Large intestine (tissue), 12 donors: ENCODE measurements at places on chromosomes 12 and 14. TPM values are rescaled to one million over a fixed set of nuclear protein-coding genes. Genes with fewer than 3 reads are reported as not detected.

GRCh38 chr12:47236109-47236714, 156.5 kb upstream of the AMIGO2 start:
- H3K4me1 ChIP-seq = peaks cover 9% of the 10 kb centered on the region
- H3K4me3 ChIP-seq = no peak overlapping the region
- H3K27me3 ChIP-seq = no peaks in the 10 kb centered on the region
- no peak for DNase-seq

DNA sequence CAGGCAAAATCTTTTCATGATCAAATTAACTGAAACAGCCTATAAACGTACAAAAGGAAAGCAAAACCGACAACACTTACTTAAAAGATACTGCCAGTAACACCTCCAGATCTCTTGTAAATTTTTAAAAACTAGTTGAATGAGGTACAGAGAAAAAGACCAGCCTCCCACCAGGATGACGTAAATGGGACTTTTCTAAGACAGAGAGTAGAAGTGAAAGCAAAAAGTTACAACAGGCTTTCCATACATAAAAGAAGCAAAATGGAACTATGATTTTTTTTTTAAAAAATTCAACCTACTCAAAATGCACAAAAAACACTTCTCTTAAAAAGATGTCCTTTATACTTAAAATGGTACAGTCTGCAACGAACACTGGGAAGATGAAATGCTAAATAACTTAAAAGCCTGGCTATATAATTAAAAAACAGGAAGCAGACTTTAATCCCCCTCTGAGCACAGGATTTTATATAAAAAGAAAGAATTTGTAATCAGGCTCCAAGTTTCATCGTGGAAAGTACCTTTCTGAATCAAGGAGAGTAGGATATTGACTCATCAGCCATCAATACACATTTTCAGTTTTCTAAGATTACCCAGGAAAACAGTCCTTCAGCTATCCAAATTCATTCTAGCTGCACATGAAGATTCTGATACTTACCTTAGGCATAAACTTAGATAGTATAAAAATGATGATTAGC, 14.2 kb upstream of the MYO1A start:
- H3K27ac ChIP-seq = no peak overlapping the region
- H3K27me3 ChIP-seq = no peaks in the 10 kb centered on the region
- no peak for DNase-seq
- H3K36me3 ChIP-seq = peaks cover 15% of the 10 kb centered on the region
- no peak overlapping the region for H3K4me3 ChIP-seq

DNA sequence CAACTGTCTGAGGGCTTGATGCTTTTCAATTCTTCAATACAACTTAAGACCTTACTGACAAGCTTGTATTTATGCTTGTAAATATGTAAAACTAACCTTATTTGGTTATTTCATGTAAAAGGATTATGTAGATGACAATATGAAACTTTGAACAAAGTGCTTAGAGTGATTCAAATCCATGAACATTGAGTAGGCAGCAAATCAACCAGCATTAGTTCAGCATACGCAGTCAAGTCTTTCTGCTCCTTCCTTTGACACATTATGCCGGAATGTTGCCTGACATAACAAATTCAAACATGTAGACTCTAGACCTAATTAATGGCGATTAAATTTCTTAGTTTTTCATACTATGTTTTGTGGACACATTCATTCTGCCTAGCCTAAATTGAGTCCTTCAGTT, 105.2 kb downstream of the FGD4 start:
- no peaks in the 10 kb centered on the region for H3K36me3 ChIP-seq
- H3K4me1 ChIP-seq = peaks cover 47% of the 10 kb centered on the region
- DNase-seq = no peak

DNA sequence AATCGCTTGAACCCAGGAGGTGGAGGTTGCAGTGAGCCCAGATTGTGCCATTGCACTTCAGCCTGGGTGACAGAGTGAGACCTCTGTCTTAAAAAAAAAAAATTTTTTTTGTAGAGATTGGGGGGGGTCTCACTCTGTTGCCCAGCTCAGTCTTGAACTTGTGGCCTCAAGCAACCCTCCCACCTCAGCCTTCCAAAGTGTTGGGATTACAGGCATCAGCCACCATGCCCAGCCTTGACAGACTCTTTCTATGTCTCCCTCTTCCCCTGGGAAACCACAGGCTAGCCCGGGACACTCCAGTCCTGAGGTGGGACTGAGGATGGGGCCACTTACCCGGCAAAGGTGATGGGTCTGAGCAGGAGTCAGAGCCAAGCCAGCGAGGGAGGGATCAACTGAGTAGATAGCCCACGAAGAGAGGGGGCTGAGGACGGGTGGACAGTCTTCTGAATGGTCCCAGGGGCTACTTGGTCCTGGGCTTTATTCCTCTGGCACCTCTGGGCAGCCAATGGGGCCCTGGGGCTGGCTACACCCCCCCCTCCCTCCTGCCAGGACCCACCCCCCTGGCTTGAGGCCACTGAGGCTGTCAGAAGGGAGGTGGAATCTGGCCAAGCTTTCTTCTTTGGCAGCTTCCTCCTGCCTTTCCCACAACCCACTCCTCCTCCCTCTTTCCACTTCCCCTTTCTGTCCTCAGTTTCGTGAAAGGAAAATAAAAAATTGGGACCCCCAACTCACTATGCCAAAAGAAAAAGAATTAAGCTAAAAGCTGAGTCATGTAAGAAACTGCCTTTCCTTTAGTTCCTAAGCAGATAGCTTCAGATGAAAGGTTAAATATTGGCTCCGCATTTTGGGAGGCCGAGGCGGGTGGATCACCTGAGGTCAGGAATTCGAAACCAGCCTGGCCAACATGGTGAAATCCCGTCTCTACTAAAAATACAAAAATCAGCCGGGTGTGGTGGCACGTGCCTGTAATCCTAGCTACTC, at the start of gene SDS:
TSS of gene SDS (minus strand) at position 453 of the 981 bp plus-strand sequence. CDS start 4,179 bp downstream, outside the sequence.
- no peak within 1 kb of the TSS for H3K4me3 ChIP-seq
- H3K27me3 ChIP-seq = no peaks in the 10 kb centered on the region
- H3K36me3 ChIP-seq = no peaks in the 10 kb centered on the region
- no peaks in the 10 kb centered on the region for H3K4me1 ChIP-seq
- H3K27ac ChIP-seq = no peak within 1 kb of the TSS
- DNase-seq = no peak

The ATF7 gene
- polyA plus RNA-seq = 32.4 TPM

The RBMS2 gene
- 22.5 TPM for polyA plus RNA-seq

- peak; percentile 91 for DNase-seq
- peak overlapping the region; percentile 89 for H3K27ac ChIP-seq
- H3K4me3 ChIP-seq = no peak overlapping the region
- peaks cover 40% of the 10 kb centered on the region for H3K36me3 ChIP-seq
- H3K27me3 ChIP-seq = no peaks in the 10 kb centered on the region
These were observed 29.4 kb upstream of the STAC3 start for GRCh38 chr12:57280211-57281062.

- no peak overlapping the region for H3K4me3 ChIP-seq
- DNase-seq = no peak
- no peak overlapping the region for H3K27ac ChIP-seq
- no peaks in the 10 kb centered on the region for H3K36me3 ChIP-seq
These were observed 1.1 kb upstream of the ITGA7 start for GRCh38 chr12:55708695-55709233.

- peak overlapping the region; percentile 68 for H3K27ac ChIP-seq
- peaks cover 5% of the 10 kb centered on the region for H3K36me3 ChIP-seq
- no peak for DNase-seq
- peaks cover 19% of the 10 kb centered on the region for H3K4me1 ChIP-seq
- H3K4me3 ChIP-seq = no peak overlapping the region
These were observed 709 bp downstream of the HAL start for GRCh38 chr12:95995238-95996031.

DNA sequence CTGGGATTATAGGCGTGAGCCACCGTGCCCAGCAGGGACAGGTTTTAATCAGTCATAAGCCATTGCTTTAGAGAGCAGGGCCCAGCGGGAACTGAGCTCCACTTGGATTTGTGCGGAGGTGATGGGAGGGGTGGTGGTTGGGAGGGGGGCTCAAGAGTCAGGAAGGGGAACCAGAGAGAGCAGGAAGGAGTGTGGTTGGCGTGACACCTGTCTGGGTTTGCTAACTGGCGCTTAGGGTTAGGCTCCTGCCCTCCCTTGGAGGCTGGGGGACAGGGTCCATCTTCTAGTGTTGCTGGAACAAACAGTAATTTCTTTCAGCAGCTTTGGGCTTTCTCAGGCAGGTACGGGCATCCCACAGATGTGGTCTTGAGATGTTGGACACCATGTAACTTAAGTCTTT, 7.5 kb upstream of the ALDH2 start:
- no peaks in the 10 kb centered on the region for H3K4me1 ChIP-seq
- H3K36me3 ChIP-seq = peaks cover 31% of the 10 kb centered on the region
- no peaks in the 10 kb centered on the region for H3K27me3 ChIP-seq
- H3K4me3 ChIP-seq = no peak overlapping the region
- H3K27ac ChIP-seq = no peak overlapping the region
